ENCODE measurements at places on chromosomes 3 and 15.

- DNase-seq = no peak
Observed at GRCh38 chr15:64917211-64917610, 5.5 kb downstream of the ANKDD1A start.

DNA sequence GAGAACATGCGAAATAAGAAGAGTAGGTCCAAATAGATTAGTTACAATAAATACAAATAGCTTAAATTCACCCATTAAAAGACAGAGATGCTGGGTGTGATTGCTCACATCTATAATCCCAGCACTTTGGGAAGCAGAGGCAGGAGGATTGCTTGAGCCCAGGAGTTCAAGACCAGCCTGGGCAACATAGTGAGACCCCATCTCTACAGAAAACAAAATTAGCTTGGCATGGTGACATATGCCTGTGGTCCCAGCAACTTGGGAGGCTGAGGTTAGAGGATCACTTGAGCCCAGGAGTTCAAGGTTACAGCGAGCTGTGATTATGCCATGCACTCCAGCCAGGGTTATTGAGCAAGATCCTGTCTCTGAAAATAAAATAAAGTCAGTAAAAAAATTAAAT, 109.1 kb upstream of the WNT5A start:
- no peak for DNase-seq

DNA sequence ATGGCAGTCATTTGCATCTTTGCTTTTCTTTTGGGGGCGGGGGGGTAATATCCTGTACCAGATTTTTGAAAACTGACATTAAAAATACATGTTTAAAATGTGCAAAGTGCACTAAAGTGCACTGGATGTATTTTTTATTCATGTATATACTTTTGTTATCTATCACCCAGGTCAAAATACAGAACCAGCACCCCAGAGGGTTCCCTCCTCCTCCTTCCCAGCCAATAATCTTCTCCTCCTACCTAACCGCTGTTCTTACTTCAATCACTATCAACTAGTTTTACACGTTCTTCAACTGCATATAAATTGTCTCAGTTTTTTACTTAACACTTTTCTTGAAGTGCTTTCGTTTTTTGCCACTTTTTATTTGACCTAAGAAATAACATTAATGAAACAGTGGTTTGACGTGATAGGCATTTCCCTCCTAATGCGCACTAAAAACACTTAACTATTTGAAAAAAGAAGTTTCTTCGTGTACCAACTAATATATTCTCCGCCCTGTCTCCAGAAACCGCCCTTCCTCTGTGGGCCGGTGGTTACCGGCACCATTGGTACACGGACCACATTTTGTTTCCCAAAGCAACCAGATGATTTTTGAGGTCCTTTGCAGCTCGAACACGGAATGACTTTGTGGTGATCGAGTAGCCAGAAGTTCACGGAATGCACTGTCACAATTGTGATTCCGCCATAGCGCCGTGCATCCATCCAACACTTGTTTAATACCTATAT, 836 bp upstream of the AKAP13 start:
- DNase-seq = peak; percentile 32

- DNase-seq = no peak
Observed at GRCh38 chr3:18419232-18419631, 5.9 kb downstream of the SATB1 start.

DNA sequence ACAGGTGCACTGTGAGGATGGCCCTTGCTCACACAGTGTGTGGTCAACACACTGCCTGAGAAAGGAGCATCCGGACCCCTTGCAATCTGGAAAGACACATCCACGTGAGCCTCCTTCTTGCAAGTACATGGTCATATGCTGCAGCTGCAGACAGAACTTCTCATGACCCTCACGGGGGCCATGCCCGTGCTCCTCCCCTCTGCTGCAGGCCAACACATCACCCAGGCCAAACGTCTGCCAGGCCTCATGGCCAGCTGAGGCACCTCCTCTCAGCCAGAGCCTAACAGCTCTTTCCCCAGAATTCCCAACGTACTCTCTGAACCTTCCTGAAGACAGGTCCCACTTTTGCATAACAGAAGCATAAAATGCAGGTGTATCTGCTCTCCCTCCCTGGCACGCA, 25.3 kb downstream of the SLC41A3 start:
- no peak for DNase-seq

GRCh38 chr3:140432229-140432669, 245.6 kb upstream of the TRIM42 start:
- DNase-seq = no peak

DNA sequence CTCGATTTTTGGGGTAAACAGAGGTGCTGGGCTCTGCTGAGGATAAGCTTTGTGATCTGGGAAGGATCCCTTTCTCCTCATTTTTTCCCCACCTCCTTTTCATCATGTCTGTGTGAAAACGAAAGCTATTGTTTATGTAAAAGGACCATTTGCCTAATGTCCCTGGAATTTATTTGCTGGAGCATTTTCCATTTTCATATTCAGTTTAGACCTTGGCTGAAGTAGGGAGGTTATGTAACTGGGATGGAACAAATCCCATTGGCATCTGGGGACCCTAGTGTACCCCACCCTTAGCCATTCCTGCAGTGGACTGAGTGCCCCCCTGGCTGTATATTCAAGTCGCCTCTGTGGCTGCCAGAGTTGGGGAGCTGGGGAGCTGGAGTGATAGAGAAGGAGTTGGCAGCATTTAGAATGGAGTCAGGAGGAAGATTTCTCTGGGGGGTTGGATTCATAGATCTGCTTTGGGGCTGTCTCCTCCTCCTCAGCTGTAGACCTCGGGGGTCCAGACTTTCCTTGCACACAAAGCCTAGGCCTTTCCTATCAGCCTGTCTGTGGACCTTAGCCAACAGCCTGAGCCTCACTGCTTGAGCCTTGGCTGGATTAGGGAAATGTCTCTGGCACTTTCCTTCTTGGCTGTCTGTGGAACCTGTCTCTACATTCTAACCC, 270.4 kb upstream of the CTDSPL start:
- DNase-seq = no peak

DNA sequence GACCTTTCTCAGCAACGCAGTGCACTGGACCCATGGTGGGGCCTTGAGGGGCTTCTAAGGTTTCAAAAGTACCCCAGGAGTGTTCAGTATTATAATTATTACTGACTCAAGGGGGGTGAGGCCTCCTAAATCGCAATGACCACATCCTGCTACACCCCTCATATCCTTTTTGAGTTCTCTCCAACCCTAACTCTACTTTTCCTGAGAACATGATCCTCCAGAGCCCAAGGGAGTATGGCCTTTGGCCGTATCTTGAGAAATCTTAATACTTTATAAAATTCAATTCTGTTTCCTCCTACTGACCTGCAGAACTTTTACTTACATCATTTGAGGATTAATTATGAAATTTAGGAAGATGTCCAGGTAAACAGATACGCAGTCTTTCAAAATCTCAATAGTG, 30.4 kb upstream of the RARRES1 start:
- DNase-seq = no peak

DNA sequence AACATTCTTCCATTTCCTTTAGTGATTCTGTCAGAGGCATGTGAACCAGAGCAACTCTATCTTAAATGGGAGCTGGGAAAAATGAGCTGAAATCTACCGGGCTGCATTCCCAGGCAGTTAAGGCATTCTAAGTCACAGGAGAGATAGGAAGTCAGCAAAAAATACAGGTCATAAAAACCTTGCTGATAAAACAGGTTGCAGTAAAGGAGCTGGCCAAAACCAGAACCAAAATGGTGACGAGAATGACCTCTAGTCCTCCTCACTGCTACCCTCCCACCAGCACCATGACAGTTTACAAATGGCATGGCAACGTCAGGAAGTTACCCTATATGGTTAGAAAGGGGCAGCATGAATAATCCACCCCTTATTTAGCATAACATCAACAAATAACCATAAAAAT, 66.4 kb downstream of the B3GALNT1 start:
- DNase-seq = no peak

- DNase-seq = no peak
Observed at GRCh38 chr15:52154896-52155865, 36.0 kb downstream of the GNB5 start.

DNA sequence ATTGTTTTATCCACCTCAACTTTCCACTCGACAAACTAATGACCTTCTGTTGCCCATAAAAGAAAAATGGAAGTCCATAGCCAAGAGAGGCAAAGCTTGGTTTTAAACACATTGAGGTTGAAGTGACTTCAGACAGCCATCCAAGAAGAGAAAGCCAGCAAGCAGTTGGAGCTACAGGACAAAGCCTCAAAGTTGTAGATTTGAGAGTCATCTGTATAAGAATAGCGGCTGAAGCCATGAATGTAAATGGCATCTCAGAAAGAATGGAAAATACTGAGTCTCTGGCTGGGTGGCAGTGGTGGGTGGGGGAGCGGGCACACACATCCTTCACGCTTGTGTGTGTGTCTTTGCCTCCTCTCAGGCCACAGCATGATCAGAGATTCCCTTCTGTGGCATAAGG, 124.1 kb upstream of the CHRM5 start:
- DNase-seq = no peak

- DNase-seq = no peak
Observed at GRCh38 chr3:14258906-14259904, 80.6 kb downstream of the LSM3 start.

- DNase-seq = no peak
Observed at GRCh38 chr15:48695088-48695826, 49.7 kb upstream of the FBN1 start.

All from CD4-positive, alpha-beta T cell treated with Interferon gamma for 1 hour (primary cell).